ENCODE measurements at places on chromosomes 4 and X.

DNA sequence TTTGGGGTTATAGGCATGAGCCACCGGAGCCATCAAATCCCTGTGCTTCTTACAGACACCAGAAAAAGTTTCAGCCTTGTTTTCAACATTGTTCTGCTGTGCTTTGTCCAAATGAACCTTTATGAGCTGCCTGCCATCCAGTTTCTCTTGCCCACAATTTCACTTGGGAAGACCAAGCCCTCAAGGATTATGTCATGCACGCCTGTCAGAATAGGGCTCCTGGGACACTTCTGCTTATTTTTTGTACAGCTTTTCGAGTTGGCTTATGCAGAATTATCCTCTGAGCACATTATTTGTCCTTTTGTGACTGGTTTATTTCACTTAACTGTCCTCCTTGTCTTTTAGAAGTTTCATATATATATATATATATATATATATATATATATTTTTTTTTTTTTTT is 16.2 kb downstream of the UBE2K start:
- DNase-seq: no peak

DNA sequence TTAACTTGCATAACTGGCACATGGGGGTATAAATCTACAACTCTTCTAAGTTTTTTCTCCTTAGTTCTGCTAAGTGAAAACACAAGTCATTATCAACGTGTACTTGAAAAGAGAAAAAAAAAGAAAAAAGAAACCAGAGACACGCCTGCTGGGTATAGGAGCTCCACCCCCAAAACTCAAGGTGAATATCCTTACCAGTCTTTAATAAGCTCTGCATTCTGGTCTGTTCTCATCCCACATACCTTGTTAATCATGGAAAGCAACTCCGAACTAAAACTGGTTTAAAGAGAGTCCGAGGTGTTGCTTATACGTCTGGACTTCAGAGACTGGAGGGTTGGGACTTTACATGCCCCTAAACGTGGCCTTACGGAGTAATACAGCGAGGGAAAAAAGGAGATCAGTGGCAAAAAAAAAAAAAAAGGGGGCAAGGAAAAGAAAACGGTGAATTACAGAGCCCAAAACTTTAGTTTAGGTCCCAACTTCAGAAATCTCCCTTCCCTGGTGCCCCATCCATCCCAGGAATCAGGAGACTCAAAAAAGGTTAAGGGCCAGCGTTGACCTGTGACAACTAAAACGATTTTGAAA is 1.0 kb downstream of the PGRMC2 start:
- no peak for DNase-seq

GRCh38 chrX:31057291-31057690 is 14.6 kb downstream of the FTHL17 start:
- DNase-seq: no peak

DNA sequence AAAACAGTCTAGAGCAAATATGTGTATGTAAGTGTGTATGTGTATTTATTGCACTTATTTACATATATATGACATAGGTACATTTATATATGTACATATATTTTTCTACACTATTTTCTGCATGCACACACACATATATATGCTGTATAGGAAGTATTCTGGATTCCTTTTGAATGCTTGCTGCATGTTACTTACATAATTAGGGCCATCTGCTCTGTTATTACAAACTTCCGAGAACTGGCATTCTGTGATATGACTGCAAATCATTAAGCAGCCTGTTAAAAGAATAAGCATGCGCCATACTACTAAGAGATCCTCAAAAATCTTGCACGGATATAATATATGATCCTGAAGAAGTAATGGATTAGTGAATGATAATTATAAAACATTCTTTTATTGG is 1157.6 kb upstream of the TENM3 start:
- DNase-seq: no peak

DNA sequence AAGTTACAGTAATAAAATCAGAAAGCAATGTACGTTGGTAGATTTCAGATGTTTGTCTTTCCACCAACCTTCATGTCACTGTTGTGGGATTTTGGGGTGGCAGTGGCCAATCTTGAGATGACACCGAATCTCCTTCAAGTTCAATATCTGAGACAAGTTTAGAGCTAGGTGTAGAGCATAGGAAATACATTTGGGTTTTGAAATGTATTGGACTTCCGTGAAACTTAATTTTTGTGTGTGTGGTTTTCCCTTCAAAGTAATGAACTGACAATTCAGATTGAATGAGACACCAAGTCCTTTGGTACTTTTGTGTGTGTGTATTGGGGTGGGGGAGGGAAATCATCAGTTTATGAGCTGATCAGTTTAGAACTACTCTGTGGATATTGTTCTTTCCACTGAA is 1.8 kb downstream of the WDR44 start:
- DNase-seq: no peak

- no peak for DNase-seq
Measured at GRCh38 chr4:159451006-159451405, 348.1 kb downstream of the RAPGEF2 start.

DNA sequence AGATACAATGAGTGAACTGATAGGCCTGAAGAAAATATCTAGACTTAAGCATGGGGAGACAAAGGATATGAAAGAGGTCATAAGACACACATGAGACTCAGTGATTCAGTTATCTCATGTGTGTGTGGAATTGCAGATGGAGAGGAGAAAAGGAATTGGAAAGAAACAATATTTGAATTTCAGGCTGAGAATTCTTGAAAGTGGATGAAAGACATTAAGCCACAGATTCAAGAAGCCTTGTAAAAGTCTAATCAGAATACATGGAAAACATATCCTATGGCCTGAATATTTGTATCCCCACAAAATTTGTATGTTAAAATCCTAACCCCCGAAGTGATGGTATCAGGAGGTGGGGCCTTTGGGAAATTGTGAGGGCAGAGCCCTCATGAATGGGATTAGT is 28.3 kb downstream of the NSUN7 start:
- no peak for DNase-seq

GRCh38 chrX:40097504-40098263 is at the start of gene BCOR:
Gene BCOR, minus strand, starts transcription at chrX:40097958. Its CDS starts 20,029 bp downstream, at chrX:40077929.
- DNase-seq: peak; percentile 39

GRCh38 chrX:48511560-48511959 is 2.8 kb downstream of the PORCN start:
- no peak for DNase-seq

DNA sequence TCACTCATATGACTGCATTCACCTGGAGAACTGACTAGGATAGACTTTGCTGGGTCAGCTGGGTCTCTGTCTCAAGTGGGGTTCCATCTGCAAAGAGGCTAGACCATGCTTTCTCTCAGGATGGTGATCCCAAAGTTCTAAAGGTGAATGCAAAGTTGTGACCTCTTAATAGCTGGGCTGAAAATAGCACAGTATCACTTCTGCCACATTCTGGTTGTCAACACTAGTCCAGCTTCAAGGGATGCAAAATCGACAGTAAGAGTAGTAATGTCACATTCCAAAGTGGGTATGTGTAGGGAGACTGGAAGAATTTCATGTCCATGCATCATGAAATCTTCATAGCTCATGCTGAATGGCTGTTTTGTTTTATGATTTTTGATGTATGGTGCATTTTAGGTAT is 414.6 kb downstream of the PCDH7 start:
- no peak for DNase-seq

DNA sequence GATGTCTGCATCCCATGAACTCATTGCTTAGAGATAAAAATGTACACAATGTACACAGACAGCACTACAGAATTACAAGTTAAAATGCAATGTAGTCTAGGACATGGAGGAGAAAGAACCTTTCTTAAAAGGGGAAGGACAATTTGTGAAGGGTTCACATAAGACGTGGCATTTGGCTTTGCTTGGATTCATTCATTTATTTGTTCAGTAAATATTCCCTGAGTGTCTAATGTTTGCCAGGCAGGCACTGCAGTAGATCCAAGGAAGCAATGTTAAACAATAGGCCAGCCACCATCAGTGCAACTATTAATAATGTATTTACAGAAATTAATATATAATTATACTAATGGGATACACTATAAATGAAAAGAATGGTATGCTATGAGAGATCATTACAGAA is 94.4 kb downstream of the GRIA2 start:
- no peak for DNase-seq
